ENCODE measurements at places on chromosomes 2 and 18. TPM values are rescaled to one million over a fixed set of nuclear protein-coding genes. Genes with fewer than 3 reads are reported as not detected.

GRCh38 chr2:239143858-239144712 lies 256.7 kb downstream of the HDAC4 start:
- peak; percentile 25 for DNase-seq

DNA sequence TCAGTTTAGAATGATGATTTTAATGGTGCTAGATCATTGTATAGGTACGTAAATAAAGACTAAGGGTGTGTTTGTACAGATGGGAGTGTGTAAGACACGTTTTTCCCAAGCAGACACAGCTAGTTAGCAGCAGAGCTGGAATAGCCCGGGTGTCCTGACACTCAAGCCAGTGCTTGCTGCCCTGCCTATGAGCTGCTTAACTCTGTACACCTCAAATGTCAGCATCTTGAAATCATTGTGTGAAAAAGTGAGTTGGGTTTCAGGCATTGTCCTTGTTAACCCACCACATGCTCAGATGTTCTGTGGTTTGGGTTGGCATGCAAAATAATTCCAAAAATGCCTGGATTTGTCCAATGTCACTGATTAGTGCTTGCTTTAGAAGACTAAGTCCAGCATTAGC lies 13.0 kb upstream of the TET3 start:
- DNase-seq, result no peak

- no peak for DNase-seq
Measured at GRCh38 chr2:22487036-22487435, 897.9 kb upstream of the KLHL29 start.

DNA sequence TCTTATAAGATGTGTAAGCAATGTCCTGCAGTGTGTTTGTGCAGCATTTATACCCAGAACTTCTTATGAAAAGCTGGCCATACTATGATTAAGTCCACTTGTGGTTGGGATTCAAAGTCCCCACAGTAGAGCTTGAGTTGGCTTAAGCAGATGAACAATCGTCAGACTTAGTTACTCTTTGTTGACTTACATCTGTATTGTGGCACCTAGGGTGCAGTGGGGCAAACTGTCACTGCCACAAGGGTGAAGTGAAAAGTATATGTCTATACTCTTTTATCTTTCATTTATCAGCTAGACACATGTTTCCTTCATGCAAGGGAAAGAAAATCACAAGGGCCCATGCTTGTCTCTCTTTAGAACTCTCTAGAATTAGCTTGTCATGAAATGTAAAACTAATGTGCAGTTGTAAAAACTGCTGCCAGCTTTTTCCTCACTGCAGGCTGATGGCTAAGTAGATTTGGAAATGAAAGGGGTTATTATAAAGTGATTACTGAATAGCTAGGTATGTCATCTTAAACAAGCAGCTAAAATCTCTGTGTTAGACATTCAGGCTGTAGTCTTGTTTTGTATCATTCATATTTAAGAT lies 474.5 kb downstream of the PTPRM start:
- no peak for DNase-seq

The MC2R gene
- not detected for total RNA-seq

The CXCR1 gene
- total RNA-seq, result not detected

DNA sequence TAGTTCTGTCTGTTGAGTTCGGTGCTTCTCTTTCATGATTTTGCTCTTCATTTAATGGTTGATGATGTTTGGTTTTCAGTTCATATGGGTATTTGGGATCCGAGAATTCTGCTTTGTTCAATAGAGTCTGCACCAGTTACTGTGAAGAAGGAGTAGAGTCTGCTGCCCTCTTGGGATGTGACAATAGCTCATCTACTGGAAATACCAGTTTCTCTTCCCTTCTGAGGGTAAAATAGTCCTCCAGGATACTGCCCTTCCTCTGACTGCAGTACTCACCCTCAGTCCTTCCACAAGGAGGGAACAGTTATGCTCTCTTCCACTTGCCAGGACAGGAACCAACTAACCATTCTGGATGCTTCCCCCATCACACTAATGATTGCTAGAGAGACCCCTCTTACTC lies 12.5 kb upstream of the TNFAIP6 start:
- no peak for DNase-seq

The KIF3C gene
- total RNA-seq, result 2.2 TPM

DNA sequence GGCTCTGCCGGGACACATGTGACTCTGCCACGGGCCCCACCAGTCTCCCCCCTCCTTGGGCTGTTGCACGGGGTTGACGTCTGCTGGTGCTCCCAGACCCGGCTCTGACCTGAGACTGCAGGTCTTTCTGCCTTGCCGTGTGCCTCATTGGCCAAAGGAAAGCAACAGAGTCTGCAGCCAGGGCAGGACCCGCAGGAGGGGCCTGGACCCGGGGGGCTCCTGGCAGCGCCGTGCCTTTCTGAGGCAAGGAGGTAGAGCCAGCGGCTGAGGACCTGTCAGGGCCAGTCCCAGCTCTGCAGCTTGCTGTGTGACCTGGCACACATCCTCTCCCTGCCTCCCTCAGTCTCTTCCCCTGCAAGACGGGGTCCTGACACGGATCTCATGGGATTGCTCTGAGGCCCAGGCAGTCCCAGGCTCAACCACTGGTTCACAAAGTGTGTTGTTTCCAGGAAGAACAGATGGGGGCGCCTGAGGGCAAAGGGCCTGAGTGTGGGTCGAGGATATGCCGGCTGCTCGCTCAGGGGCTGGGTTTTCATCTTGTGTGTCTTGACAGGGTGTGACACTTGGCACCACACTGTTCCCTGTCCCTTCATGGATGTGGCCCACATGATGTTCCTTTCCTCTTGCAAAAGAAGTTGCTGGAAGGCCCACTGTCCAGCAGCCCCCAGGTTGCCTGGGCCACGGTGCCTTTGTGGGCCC lies 9.0 kb downstream of the CAPN10 start:
- peak; percentile 28 for DNase-seq

GRCh38 chr2:163324677-163325076 lies 411.1 kb downstream of the FIGN start:
- no peak for DNase-seq

- DNase-seq, result no peak
Measured at GRCh38 chr2:156279446-156280150, 52.9 kb downstream of the NR4A2 start.

DNA sequence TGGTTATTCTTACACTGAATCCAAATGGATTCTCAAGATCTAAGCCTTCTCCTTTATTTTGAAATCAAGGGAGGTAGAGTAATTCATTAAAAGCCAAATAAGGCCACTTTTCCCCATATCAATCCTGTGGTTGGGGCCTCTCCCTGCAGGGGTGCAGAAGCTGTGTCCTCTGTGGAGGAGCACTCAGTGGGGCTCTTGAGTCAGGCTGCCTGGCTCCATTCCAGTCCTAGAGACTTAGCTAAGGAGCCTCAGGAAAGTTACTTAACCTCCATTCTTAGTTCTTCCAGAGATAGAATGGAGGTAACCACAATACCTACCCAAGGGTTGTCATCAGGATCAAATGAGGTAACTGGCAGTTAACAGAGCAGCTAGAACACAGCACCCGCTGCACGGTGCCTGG lies 564.3 kb downstream of the CMPK2 start:
- no peak for DNase-seq

DNA sequence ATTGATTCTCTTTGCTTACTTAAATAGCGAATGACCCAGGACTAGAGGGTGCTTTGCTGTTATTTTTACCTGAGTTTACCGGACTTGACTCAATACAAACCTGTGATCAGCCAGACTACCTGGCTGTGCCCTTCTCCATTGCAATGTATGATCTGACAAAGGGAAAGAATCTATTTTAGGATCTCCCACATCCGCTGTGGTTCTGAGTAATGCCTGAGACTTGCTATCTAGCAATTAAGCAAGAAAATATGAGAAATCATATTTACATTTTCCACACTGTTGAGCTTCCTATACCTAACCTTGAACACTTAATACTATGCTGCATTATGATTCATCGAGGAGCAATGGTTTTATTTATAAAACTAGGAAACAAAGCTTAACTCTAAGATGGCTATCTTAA lies 215.2 kb downstream of the RAD51AP2 start:
- DNase-seq, result no peak

The ATOH8 gene
- total RNA-seq, result not detected

GRCh38 chr2:60641811-60642788 lies 88.6 kb upstream of the BCL11A start:
- peak; percentile 13 for DNase-seq

The PLGLB1 gene
- 1.3 TPM for total RNA-seq

GRCh38 chr2:104856086-104856972 lies 2.4 kb downstream of the POU3F3 start:
- DNase-seq, result no peak

DNA sequence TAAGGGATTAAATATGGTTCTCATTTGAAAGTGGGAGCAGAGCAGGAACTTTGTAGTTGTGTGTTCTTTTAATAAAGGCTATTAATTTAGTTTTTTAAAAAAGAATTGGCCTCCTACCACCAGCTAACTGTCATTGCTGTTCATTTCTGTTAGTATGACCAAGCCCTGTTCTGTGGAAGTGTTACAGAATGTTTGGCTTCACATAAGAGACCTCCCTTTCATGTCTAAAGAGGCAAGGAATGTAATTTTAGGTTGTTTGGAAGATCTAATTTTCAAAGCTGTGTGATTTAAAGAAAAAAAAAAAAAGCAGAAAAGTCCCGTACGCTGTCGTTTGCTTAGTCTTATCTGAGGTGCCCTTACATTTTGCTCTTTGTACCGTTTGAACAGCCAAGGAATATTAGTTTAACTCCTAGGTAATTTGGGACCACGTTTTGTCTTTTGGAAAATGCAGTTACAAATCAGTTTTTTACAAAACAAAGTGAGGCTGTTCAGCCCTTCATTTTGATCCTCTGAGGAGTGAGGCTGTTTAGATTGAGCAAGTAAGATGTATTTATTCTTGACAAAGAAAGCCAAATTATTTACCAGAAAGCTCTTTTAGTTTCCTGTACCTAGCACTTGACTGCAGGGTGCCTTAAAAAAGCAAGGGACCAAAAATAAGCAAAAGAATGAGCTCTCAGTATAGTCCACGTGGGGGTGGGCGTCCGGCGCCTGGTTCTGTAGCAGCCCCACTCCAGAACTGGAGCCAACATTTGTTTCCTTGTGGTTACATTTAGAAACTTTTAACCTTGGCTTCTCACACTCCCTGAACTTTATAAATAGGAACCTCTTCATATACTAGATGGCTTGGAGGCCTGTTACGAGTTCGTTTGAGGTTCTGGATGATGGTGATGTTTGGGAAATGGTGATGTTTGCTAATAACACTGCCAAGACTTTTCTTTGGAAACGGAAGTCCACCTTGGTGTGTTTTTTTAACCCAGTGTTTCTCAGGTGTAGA lies 136.2 kb downstream of the FMNL2 start:
- no peak for DNase-seq

- DNase-seq, result no peak
Measured at GRCh38 chr18:46761059-46761769, 4.4 kb upstream of the ST8SIA5 start.

- no peak for DNase-seq
Measured at GRCh38 chr2:138922973-138923563, 142.9 kb upstream of the NXPH2 start.

DNA sequence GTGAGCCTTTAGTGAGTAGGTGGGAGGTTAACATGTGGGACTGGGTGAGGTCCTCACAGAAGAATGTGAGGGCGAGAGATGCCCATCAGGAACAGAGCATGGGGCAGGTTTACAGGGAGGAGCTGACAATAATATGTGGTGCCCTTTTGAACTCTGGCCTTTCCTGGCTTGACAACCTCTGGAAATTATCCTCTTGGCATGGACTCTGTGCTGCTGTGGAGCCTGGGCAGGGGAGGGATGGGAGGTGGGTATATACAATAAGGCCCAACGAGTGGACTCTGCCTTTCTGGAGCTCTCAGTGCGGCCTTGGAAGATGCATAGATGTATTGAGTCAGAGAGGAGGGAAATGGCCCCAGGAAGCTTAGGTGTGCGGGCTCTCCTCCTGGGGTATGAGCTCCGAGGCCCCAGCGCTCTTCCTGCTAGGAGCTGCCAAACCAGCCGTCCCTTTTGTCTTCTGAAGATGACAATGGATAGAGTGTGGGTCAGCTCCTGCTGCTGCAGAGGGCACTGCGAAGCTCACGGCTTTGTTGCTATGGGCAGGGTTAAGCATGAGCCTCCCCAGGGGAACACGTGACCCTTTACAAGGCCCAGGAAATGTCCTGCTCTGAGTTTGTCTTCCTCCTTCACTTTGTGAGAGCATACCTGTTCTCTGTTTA lies 8.7 kb upstream of the PSD4 start:
- no peak for DNase-seq

GRCh38 chr2:17326717-17327116 lies 191.5 kb downstream of the RAD51AP2 start:
- DNase-seq, result no peak

DNA sequence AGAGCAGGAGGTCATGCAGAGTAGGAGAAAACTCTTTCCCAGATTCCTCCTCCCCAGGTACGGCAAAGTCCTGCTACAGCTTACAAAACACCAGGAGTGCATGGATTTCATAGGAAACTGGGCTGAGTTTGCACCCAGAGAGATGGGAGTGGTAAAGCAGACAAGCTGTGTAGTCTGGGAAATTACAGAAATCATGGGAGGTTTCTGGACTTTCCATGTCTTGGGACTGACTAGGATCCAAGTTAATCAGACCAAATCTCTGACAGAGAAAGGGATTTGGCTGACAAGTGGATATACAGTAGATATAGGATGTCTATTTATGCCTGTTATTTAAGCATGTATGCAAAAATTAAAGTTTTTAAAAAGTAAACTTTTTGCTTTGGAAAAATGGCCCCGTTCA lies 205.4 kb upstream of the ACVR2A start:
- no peak for DNase-seq

DNA sequence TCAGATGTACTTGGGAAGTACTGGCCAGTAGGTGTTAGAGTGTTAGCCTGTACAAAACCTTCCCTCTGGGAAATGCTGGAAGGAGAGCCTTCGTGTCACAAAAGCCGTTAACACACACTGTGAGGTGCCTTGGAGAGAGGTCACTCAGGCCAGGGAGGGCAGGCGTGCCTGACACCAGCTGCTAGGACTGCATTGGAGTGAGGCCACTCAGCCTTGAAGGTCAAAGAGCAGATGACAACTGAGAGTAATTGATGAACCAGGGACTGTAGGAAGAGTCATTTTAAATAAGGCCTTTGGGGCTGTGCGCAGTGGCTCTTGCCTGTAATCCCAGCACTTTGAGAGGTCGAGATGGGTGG lies 45.4 kb downstream of the ASAP2 start:
- DNase-seq, result no peak

GRCh38 chr2:240530181-240530580 lies 27.6 kb downstream of the ANKMY1 start:
- DNase-seq, result no peak

The MPP4 gene
- not detected for total RNA-seq

The UGT1A6 gene
- 0.24 TPM for total RNA-seq

The CD8B2 gene
- total RNA-seq, result 0.18 TPM

The ASXL3 gene
- not detected for total RNA-seq

The C2orf74 gene
- 7.1 TPM for total RNA-seq

DNA sequence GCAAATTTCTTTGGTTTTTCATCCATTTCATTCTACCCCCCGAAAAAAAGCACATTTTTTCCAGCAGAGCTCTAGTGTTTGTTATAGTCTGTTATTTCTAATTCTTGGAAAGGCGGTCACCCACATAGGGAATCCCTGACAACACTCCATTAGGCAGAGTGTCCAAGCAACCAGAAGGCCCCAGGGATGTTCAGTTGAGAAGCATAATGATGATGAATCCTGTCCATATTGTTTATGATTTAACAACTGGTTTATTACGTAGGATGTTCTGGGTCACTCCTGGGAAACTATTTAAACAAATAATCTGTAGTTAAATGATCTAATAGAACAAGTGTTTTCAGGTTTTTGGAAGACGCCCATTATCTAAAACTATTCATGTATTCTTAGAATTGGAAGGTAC lies 388.7 kb downstream of the TNS1 start:
- DNase-seq, result no peak

- no peak for DNase-seq
Measured at GRCh38 chr2:180472133-180472532, 465.0 kb upstream of the CWC22 start.

GRCh38 chr2:202061695-202062094 lies 11.4 kb upstream of the KIAA2012 start:
- DNase-seq, result no peak

Measured in activated T-cell treated with anti-CD3 and anti-CD28 coated beads, Interleukin-2, amount 50 U/mL, for 4 hours (primary cell).